ENCODE measurements at places on chromosomes 13 and 19. TPM values are rescaled to one million over a fixed set of nuclear protein-coding genes. Genes with fewer than 3 reads are reported as not detected.

Gene KRTDAP
- not detected for total RNA-seq

Gene AP1M2
- 9.0 TPM for total RNA-seq

Gene LIM2
- total RNA-seq = not detected

Gene TEX26
- total RNA-seq = not detected

Gene CASP14
- not detected for total RNA-seq

Gene PSG11
- 0.49 TPM for total RNA-seq

Gene LSR
- total RNA-seq = 0.07 TPM

Gene ZNF345
- 0.96 TPM for total RNA-seq

Gene TJP3
- 0.49 TPM for total RNA-seq

DNA sequence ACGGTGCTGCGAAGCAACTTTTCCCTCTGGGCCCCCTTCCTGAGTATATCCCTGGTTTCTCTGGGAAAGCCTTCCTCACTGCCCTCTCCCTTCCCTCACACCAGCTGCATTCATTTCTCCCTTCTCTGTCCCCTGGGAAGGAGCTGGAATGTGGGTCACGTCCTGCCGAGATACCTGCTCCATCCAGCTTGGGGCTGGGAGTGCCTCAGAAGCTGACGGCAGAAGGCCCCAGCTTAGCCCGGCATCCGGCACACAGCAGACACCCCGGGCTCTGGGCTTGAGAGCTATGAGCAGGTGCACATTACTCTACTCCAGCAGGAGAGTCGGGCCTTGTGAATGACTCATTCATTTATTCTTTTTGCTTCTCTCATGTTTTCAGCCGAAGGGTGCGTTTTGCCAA, 170.6 kb downstream of the TEX29 start:
- DNase-seq = no peak

GRCh38 chr13:73675821-73676220, 458.4 kb downstream of the KLF12 start:
- DNase-seq = no peak

GRCh38 chr13:111906816-111907215, 160.1 kb upstream of the SOX1 start:
- no peak for DNase-seq

DNA sequence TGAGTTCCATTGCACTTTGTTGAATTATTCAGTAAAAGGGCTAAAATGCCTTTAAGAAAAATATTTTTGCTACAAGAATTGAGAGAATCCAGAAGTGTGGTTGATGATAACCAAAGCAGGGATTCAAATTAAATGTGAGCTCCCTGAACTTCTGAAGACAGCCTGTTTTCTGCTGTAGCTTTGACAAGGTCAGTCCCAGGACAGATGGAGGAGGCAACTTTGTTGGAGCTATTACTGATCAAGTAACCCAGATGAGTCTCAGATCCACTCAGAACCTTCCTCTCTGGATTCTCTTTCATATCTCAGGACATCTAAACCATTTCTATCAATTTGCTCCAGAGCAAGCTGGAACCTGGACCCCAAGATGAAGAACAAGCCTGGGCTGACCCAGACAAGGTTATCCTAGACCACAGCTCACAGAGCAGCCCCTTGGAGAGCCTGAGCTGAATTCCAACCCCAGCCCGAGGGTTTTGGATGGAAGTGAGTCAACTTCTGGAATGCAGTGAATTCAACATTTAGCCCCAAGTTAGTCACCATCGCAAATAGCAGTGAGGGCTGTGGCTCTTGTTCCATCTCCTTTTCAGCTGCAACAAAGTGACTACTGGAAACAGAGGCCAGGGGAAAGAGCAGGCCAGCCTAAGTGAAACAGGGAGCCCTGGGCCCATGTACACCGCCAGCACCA, 137.8 kb upstream of the TSC22D1 start:
- peak; percentile 96 for DNase-seq

- DNase-seq = no peak
Observed at GRCh38 chr13:86579662-86580061, 780.4 kb upstream of the SLITRK6 start.

- DNase-seq = no peak
Observed at GRCh38 chr13:96454466-96454865, 364.6 kb downstream of the HS6ST3 start.

GRCh38 chr19:2560369-2560768, 84.4 kb downstream of the GADD45B start:
- no peak for DNase-seq

DNA sequence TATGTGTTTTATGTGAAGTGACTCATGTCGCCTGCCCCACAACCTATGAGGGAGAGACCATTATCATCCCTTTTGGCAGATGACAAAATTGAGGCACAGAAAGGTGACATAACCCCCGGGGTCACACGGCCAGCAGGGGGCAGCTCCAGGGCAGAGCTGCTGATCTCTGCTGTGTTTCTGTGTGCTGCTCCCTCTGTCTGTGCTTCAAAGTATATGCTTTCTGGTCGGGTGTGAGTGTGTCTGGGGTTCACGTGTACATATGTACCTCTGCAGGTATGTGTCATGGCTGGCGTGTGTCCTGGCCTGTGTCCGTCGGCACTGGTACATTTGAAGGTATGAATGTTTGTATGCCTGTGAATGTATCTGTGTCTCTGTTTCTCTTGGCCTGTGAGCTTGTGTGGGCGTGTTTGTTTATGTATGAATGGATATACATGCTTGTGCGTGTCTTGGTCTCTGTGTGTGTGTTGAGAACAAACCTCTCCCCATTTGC, 7.1 kb downstream of the LIPE start:
- DNase-seq = peak; percentile 43

GRCh38 chr13:93672996-93673395, 446.4 kb downstream of the GPC6 start:
- no peak for DNase-seq

DNA sequence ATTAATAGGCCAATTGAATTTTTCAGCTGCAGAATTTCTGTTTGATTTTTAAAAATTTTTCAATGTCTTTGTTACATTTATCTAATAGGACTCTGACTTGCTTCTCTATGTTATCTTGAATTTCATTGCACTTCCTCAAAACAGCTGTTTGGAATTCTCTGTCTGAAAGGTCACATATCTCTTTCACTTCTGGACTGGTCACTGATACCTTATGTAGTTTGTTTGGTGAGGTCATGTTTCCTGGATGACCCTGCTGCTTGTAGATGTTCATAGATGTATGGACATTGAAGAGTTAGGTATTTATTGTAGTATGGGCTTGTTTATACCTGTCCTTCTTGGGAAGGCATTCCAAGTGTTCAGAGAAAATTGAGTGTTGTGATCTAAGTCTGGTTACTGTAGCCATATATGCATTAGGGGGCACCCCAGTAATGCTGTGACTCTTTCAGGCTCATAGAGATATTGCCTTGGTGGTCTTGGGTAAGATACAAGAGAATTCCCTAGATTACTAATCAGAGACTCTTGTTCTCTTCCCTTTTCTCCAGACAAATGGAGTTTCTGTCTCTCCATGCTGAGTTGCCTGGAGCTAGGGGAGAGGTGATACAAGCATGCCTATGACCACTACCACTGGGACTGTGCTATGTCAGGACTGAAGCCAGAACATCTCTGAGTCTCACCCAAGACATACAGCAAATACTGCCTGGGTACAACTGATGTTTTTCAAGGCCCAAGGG, 27.8 kb downstream of the RFC3 start:
- DNase-seq = no peak

GRCh38 chr19:21317821-21318220, 11.4 kb downstream of the ZNF708 start:
- no peak for DNase-seq

DNA sequence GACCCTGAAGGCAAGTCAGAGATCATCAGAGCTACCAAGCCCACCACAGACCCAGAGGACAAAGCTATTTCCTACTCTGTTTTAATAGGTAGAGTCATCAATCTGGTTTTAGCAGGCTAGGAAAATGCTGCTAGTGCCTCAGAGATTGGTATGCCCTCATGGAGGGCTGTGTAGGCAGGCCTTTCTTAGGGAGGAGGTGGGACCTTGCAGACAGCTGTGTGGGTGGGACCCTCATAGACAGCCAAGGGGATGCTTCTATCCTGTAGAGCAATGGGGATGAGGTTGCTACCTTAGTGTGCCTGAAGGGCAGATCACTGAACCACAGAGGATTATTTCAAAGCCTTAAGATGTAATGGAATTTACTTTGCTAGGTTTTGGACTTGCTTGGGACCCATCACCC, 534.9 kb upstream of the KLF12 start:
- no peak for DNase-seq

DNA sequence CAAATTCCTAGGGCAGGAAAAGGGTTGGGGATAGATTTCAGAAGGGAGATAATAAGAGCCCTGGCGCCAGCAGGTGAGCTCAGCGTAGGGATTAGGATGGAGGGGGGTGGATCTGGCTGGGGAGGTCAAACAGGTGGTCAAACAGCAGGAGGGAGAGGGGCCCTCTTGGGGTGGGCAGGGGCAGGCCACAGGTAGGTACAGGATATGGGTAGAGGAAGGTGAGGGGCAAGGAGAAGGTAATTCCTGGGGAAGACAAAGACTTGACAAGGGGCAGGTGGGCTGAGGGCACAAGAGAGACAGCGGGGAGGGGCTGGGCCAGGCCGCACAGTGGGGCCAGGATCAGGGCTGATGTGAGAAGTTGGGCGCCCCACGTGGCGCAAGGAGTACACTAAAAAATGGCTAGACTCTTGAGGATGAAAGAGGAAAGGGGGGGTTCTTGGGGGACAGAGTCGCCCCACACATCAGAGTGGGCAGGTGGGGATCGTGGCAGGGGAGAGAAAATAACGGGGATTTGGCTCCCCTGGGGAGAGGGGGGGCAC, 713 bp downstream of the KRI1 start:
- DNase-seq = no peak

GRCh38 chr19:16096280-16096855, 15.3 kb upstream of the RAB8A start:
- DNase-seq = no peak

DNA sequence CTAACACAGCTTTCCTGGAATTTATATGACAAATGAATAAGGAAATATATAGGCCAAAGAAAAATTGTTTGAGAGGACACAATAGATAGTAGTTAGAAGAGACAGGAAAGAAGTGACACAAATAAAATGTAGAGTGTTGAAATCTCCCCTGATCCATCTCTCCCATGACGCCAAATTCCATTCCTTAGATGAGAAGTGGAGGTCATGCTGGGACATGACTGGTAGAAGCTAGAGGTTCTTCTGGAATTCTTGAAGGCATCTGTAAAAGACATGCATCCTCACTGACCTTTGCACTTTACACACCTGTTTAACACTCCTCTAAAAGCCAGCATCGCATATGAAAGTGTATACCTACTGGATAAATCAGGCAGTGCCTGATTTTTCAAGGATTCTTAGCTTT, 67.8 kb downstream of the DGKH start:
- DNase-seq = no peak

GRCh38 chr13:75217949-75218348, 264.0 kb downstream of the TBC1D4 start:
- DNase-seq = peak; percentile 64

DNA sequence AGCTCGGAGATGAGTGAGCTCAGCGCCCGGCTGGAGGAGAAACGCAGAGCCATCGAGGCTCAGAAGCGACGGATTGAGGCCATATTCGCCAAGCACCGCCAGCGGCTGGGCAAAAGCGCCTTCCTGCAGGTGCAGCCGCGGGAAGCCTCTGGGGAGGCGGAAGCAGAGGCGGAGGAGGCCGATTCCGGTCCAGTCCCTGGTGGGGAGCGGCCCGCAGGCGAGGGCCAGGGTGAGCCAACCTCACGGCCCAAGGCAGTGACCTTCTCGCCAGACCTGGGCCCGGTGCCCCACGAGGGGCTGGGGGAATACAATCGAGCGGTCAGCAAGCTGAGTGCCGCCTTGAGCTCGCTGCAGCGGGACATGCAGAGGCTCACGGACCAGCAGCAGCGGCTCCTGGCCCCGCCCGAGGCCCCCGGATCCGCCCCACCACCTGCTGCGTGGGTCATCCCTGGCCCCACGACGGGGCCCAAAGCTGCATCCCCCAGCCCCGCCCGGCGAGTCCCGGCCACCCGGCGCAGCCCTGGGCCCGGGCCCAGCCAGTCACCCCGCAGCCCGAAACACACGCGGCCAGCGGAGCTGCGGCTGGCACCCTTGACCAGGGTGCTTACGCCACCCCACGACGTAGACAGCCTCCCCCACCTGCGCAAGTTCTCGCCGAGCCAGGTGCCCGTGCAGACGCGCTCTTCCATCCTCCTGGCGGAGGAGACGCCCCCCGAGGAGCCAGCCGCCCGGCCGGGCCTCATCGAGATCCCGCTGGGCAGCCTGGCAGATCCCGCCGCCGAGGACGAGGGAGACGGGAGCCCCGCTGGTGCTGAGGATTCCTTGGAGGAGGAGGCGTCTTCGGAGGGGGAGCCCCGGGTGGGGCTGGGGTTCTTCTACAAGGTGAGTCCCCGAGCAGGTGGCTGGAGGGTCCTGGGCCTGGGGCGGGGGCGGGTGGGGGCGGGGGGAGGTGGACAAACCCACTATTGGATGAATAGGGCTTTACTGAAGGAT, 16.8 kb downstream of the XAB2 start:
- no peak for DNase-seq

DNA sequence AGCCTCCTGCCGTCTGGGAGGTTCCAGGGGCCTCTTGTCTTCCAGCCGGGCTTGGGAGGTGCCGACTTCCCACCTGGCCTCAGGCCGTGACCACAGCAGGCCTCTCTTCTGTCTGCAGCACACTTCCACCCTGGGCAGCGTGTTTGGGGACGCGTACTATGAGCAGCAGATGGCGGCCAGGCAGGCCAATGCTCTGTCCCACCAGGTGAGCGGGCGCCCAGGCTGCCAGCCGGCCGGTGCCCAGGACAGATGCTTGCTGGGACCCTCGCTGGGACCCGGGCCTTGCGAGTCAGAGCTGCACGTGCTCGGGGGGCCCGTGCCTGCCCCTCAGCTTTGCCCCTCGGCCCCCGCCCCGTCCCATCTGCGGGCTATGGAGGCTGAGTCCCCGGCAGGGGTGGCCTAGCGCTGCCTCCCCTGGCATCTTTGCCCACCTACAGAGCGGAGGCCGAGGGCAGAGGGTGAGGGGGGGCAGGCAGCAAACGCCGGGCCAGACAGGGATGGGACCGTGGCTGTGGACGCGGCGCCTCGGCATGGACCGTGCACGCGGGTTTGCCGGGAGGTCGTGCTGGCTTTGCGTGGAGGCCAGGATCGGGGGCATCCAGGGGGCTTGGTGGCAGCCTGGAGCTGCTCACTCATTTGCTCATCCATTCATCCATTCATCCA, 16.2 kb downstream of the COMP start:
- no peak for DNase-seq

GRCh38 chr13:39515224-39515714, 87.7 kb downstream of the LHFPL6 start:
- no peak for DNase-seq

- DNase-seq = no peak
Observed at GRCh38 chr13:67075239-67075638, 154.9 kb downstream of the PCDH9 start.
